ENCODE measurements at places on chromosomes 7 and 10.

GRCh38 chr7:31688996-31689395, 2.0 kb downstream of the PPP1R17 start:
- DNase-seq: no peak

- no peak for DNase-seq
Observed at GRCh38 chr7:82258181-82258580, 185.4 kb downstream of the CACNA2D1 start.

GRCh38 chr7:105450177-105450861, 61.6 kb upstream of the SRPK2 start:
- no peak for DNase-seq

DNA sequence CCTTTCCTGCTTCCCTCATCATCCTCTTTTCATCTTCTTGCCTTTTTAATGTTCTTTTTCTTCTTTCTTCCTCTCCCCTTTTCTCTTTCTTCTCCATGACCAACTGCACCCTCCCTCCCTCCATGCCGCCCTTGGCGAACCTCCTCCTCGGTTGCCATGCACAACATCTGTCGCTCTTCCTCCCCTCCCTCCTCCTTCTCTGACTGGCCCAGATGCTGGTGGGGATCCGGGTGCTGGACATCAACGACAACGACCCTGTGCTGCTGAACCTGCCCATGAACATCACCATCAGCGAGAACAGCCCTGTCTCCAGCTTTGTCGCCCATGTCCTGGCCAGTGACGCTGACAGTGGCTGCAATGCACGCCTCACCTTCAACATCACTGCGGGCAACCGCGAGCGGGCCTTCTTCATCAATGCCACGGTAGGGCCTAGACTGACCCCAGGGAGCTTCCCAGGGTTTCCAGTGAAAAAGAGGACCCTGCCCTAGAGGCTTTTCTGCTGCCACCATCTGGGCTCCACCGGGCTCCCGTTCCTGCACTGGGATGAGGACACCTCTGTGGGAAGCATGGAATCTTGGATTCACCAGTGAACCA, 11.5 kb upstream of the VSIR start:
- no peak for DNase-seq

- DNase-seq: no peak
Observed at GRCh38 chr10:49667991-49668390, 11.5 kb upstream of the C10orf53 start.

DNA sequence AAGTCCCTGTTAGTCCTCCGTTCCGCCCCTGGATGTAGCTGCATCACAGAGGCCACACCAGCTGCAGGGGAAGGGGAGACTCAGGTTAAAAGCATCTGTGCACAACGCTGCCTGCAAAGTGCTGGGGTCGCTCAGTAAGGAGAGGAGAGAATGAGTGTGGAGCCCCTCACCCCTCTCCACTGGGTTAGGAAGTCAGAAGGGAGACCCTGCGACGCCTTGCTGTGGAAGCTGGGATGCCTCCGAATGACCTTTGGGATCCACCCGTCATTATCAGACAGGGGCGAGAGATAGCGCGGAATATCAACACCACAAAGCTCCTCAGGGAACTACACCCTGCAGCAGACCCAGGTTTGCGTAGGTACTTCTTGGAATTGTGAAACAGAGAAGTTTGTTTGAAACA, 167.7 kb upstream of the SHH start:
- no peak for DNase-seq

DNA sequence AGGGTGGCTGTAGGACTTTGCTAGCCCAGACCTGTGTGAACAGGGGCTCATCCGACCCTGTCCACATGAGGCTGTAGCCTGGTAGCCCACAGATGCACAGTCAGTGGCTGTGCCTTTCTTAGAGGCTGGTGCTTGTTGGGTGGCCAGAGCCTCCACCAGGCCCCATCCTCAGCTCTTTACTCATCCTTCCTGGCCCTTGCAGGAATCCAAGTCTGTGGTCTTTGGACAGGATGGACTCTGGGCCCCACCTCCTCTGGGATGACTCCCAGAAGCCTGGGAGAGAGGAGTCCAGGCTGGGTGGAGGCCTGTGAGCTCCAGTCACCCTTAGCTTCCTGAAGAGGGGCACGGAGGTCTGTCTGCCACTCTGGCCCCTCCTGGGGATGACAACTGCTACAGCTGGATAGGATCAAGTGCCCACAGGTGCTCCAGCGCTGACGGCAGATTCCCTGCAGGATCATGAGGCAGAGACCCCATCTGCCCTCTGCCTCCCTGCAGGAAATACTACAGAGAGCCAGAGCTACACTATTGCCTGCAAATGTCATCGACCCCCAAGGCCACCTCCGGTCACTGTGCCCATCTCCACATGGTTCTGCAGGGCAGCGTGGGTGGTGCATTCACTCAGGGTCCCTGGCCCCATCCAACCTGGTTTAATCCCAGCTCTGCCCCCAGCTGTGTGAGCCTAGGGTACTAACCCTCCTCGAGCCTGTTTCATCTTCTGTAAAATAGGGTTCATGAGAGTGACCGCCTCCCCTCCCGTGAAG, 114.5 kb downstream of the PTPN20 start:
- no peak for DNase-seq

DNA sequence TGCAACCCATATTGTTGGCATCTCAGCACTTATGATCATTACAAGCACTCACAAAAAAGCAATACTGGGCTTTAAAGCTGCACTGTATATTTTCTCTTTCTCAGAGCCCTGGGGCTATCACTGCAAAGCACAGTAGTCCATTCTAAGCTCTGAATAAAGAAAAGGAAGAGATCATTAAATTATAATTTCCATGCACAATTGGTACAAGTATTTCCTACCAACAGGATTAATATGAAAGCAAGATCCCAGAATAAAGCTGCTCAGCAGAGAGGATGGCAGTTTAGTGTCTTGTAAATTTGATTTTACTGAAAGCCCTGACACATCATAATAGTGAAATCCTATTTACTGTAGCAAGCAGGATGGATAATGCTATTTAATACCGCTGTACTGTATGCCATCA, 205.3 kb downstream of the CHCHD3 start:
- DNase-seq: no peak

- no peak for DNase-seq
Observed at GRCh38 chr10:99551158-99551557, 18.4 kb downstream of the NKX2-3 start.

DNA sequence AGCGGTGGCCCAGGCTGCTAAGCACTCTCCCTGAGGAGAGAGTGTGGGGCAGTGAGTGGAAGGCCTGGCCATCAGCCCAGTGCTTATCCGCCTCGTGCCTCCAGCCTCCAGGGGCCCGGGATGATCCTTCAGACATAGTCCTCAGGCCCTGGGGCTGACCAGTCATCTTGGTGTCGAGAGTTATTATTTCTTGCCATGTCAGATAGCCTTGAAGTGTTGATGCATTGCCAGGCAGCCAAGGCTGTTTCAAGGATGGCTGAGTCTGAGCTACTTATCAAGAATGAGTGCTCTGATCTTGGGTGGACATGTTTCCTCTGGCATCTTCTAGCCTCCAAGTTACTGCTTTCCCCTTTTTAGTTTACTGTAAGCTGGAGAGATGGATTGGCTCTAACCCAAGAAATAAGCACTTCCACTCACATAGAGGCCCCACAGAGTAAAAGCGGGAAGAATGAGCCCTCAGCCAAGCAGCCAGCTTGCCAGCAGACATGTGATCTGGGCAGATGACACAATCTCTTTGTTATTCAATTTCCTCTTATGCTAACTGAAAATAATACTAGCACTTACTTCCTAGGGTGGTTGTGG, 136.5 kb upstream of the NAMPT start:
- no peak for DNase-seq

Measured in germinal center (tissue), 1 donor.